Endothelial cell of umbilical vein (primary cell): ENCODE measurements at places on chromosomes 7 and 10. TPM values are rescaled to one million over a fixed set of nuclear protein-coding genes. Genes with fewer than 3 reads are reported as not detected.

DNA sequence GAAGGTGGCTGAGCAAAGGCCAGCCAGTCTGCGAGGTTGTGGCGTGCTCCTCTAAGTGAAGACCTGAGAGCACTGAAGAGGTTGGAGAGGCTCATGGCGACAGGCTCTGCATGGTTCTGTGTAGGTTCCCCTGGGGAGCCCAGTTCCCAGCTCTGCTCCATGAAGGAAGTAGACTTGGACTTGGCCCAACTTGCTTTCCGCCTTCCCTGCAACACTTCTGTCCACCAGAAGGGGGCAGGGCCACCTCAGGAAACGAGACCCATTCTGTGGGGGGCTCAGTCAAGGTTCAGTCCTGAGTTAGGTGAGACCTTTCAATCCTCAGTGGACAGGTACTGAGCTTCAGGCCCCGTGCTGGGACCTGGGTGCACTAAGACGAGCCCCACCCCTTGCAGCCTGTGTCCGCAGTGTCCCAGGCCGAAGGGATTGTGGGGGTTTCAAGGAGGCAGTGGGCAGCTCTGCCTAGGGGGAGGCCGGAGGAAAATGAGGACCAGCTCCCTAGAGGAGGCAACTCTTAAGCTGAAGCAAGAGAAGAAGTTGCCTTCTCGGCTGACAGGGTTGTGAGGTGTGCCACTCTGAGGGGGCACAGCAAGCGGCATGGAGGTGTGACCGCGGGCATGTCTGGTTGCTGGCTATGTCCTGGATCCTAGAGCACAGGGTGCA lies 15.0 kb upstream of the PCBD1 start:
- peaks cover 4% of the 10 kb centered on the region for H3K27me3 ChIP-seq
- no peak overlapping the region for H3K4me3 ChIP-seq
- no peaks in the 10 kb centered on the region for H3K4me1 ChIP-seq
- H3K27ac ChIP-seq = no peak overlapping the region

- no peaks in the 10 kb centered on the region for H3K27me3 ChIP-seq
- no peak overlapping the region for H3K27ac ChIP-seq
- no peak for DNase-seq
Observed at GRCh38 chr10:103256613-103257012, 10.9 kb downstream of the RPEL1 start.

DNA sequence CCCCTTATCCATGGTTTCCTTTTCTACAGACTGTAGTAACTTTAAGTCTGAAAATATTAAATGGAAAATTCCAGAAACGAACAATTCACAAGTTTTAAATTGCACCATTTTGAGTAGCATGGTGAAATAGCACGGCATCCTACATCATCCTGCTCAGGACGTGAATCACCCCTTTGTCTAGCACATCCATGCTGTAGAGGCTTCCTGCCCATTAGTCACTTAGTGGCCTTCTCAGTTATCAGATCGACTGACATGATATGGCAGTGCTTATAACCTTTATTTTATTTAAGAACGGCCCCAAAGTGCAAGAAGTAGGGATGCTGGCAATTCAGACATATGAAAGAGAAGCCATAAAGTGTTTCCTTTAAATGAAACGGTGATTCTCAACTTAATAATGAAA lies 82.7 kb downstream of the CPXM2 start:
- H3K4me3 ChIP-seq = no peak overlapping the region
- no peaks in the 10 kb centered on the region for H3K27me3 ChIP-seq
- H3K4me1 ChIP-seq = peaks cover 32% of the 10 kb centered on the region

GRCh38 chr7:41098402-41098801 lies 604.5 kb downstream of the INHBA start:
- H3K4me3 ChIP-seq = no peak overlapping the region
- H3K27ac ChIP-seq = no peak overlapping the region
- no peak for DNase-seq
- no peaks in the 10 kb centered on the region for H3K4me1 ChIP-seq
- H3K36me3 ChIP-seq = no peaks in the 10 kb centered on the region

DNA sequence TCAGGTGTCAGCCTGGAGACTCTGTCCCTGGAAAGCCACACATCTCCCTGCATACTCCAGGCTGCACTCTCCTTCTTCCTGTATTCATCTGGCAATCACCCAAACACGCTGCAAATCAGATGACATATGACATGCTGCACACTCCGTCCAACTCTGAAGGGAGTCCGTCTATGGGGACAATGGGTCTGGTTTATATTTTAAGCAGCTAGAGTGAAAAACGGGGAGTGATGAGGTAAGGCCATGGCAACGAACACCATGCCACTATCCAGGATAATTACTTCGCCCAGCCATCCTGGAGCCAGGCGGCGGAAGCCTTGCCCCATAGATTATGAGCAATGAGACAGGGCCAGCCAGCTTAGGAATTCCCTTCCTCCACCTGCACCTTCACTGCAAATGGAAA lies 140.1 kb downstream of the PLXNA4 start:
- H3K4me1 ChIP-seq = peaks cover 33% of the 10 kb centered on the region
- no peak for DNase-seq
- H3K27ac ChIP-seq = no peak overlapping the region

DNA sequence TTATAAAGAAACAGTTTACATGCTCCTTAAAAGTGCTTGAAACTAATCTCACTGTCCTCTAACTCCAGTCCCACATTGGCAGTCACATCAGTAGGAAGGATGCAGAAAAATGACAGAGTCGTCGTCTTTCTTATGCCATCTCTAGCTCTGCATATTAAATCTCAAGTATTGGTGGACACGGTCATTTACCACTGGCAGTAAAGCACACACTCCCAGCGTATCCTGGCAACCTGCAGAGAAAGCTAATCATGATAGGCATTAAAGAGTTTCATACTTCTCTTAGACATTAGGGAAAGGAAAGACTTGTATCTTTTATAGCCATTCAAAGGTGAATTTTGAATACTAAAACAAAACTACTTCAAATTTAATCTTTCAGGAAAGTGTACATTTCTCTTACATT lies 202.0 kb upstream of the COBL start:
- no peak overlapping the region for H3K27ac ChIP-seq
- H3K4me1 ChIP-seq = no peaks in the 10 kb centered on the region
- no peaks in the 10 kb centered on the region for H3K36me3 ChIP-seq
- no peaks in the 10 kb centered on the region for H3K27me3 ChIP-seq
- no peak for DNase-seq

DNA sequence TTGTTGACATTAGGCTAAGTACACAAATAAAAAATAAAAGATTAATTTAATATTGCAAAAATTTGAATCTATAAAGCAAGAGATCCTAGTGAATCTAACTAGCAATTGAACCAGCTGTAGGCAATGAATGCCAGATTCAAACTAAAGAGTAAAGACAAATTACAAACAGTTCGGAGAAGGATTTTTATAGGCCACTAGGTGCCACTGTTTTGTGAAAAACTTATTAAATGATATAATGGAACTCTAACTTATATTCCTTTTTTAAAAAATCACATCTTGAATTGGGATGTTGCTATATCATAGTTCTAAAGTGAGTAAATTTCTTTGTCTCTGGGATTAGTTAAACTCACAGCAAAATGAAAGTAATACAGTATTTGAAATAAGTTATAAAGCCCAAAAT lies 39.1 kb upstream of the GNAI1 start:
- no peaks in the 10 kb centered on the region for H3K27me3 ChIP-seq
- H3K36me3 ChIP-seq = no peaks in the 10 kb centered on the region
- no peak overlapping the region for H3K27ac ChIP-seq
- H3K4me1 ChIP-seq = no peaks in the 10 kb centered on the region
- DNase-seq = peak; percentile 37

DNA sequence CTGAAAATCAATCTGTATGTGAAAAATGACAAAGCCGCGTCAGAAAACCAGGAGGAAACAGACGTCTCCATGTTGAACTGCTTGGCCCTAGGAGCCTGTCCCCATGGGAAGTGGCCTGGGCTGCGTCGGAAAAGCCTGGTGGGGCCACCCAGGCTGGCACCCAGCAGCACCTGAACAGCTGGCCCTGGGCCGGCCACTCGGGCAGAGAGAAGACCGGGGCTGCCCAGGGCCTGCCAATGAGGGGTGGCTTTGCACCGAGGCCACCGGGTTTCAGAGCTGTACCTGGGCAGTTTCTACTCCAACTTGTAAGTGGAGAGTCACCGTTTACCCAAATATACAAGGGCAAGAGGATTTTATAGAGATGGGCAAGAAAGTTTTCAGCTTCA lies 1.1 kb upstream of the FUOM start:
- no peaks in the 10 kb centered on the region for H3K27me3 ChIP-seq
- H3K4me3 ChIP-seq = no peak overlapping the region
- H3K4me1 ChIP-seq = peaks cover 3% of the 10 kb centered on the region
- no peak overlapping the region for H3K27ac ChIP-seq
- DNase-seq = no peak
- peaks cover 4% of the 10 kb centered on the region for H3K36me3 ChIP-seq

- H3K36me3 ChIP-seq = no peaks in the 10 kb centered on the region
- no peak for DNase-seq
- no peak overlapping the region for H3K4me3 ChIP-seq
- no peaks in the 10 kb centered on the region for H3K4me1 ChIP-seq
- no peaks in the 10 kb centered on the region for H3K27me3 ChIP-seq
Observed at GRCh38 chr10:13512564-13512963, 16.2 kb downstream of the BEND7 start.

GRCh38 chr7:15402436-15403136 lies 159.2 kb downstream of the AGMO start:
- H3K4me1 ChIP-seq = no peaks in the 10 kb centered on the region
- no peak overlapping the region for H3K27ac ChIP-seq
- no peak for DNase-seq
- H3K36me3 ChIP-seq = no peaks in the 10 kb centered on the region
- no peaks in the 10 kb centered on the region for H3K27me3 ChIP-seq
- H3K4me3 ChIP-seq = no peak overlapping the region

GRCh38 chr7:35420656-35421055 lies 166.8 kb upstream of the TBX20 start:
- H3K36me3 ChIP-seq = no peaks in the 10 kb centered on the region
- H3K4me3 ChIP-seq = no peak overlapping the region
- peak; percentile 2 for DNase-seq
- no peaks in the 10 kb centered on the region for H3K27me3 ChIP-seq
- no peak overlapping the region for H3K27ac ChIP-seq

GRCh38 chr7:131067220-131067619 lies 260.5 kb upstream of the MKLN1 start:
- no peak for DNase-seq
- no peak overlapping the region for H3K27ac ChIP-seq
- H3K4me3 ChIP-seq = no peak overlapping the region
- no peaks in the 10 kb centered on the region for H3K27me3 ChIP-seq

DNA sequence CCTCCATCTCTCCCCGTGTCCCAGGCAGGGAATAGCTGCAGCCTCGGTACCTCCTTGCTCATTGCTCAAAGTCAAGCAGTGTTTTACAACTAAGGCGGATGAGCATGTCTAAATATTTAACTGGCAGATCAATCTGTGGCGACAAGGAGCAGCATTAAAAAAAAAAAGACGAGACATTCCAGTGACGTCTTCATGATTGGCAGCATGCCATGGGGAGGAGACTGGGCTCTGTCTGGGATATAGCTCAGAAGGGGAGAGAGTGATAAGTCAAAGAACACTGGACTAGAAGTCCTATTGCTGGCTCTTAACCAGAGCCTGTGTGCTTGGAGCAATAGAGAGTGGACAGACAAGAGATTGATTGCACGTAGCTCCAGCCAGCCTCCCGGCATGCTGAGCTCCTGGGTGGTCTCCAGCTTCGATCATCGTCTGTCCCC lies 287.5 kb upstream of the PODXL start:
- H3K27me3 ChIP-seq = no peaks in the 10 kb centered on the region
- H3K27ac ChIP-seq = no peak overlapping the region
- no peak for DNase-seq
- H3K4me1 ChIP-seq = no peaks in the 10 kb centered on the region

DNA sequence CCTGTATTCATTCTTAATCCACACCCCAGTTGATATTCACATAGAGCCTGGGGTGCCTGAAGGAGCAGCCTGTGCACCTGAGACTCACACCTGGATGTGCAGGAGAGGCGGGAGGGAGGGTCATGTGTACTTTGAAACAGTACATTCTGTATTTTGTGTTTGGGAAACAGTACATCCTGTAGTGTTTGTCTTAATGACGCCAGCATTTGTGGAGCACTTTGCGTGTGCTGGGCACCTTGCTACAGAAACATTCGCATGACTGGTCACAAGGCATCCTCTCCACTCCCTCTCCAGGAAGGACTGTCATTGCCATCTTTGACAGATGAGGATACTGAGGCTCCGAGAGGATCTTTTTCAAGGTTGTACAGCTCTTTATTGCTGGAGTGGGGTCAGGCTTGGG lies 132.1 kb downstream of the TACC2 start:
- H3K4me3 ChIP-seq = no peak overlapping the region
- peaks cover 10% of the 10 kb centered on the region for H3K4me1 ChIP-seq
- H3K36me3 ChIP-seq = no peaks in the 10 kb centered on the region

GRCh38 chr7:149713061-149713730 lies 60.2 kb downstream of the ZNF467 start:
- peaks cover 4% of the 10 kb centered on the region for H3K27me3 ChIP-seq
- no peak for DNase-seq
- no peak overlapping the region for H3K4me3 ChIP-seq
- H3K4me1 ChIP-seq = peaks cover 11% of the 10 kb centered on the region

GRCh38 chr7:105962353-105962752 lies 711 bp upstream of the CDHR3 start:
- H3K27ac ChIP-seq = no peak overlapping the region
- H3K4me3 ChIP-seq = no peak overlapping the region
- H3K27me3 ChIP-seq = peaks cover 8% of the 10 kb centered on the region
- no peaks in the 10 kb centered on the region for H3K36me3 ChIP-seq

DNA sequence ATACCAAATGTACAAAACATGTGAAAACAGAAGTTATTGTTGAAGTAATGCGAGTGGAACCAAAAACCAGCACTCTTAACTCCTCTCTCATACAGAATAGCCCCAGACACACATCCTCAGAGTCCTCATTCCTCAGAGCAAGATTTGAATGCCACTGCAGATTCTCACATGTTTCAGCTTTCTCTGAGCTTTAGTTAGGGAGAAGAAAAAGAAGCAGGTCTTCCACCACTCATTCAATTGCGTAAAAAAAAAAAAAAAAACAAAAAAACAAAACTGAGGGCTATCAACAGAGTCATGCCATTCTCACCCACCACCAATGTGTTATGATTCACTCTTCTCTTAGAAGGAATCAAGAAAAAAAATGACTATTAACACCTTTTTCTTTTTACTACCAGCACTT lies 287.7 kb downstream of the IPMK start:
- H3K27me3 ChIP-seq = no peaks in the 10 kb centered on the region
- DNase-seq = no peak
- H3K4me1 ChIP-seq = no peaks in the 10 kb centered on the region
- no peak overlapping the region for H3K4me3 ChIP-seq
- H3K27ac ChIP-seq = no peak overlapping the region

The TBL2 gene
- 48.4 and 49.6 TPM in 2 replicates for polyA plus RNA-seq

The OPN1SW gene
- polyA plus RNA-seq = not detected in 2 replicates

The CRYGN gene
- polyA plus RNA-seq = not detected in 2 replicates

The ABCA13 gene
- polyA plus RNA-seq = 0.01 and 0.05 TPM in 2 replicates

The CYP2C8 gene
- polyA plus RNA-seq = 0.06 and 0.25 TPM in 2 replicates

The CHAT gene
- not detected in 2 replicates for polyA plus RNA-seq

The TRAPPC14 gene
- 13.3 and 15.6 TPM in 2 replicates for polyA plus RNA-seq

The PITRM1 gene
- 73.5 and 83.2 TPM in 2 replicates for polyA plus RNA-seq

The MYH16 gene
- polyA plus RNA-seq = 0.01 and 0.03 TPM in 2 replicates
